ENCODE measurements at places on chromosomes 3 and 15.

DNA sequence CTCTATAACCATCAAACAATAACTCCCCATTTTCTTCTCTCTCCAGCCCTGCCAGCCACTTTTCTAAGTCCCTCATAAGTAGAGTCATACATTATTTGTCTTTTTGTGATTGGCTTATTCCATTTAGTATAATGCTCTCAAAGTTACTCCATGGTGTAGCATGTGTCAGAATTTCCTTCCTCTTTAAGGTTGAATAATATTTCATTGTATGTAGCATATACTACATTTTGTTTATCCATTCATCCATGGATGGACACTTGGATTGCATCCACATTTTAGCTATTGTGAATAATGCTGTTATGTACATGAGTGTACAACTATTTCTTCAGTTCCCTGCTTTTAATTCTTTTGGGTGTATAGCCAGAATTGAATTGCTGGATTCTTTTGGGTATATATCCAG is 138.4 kb downstream of the ATG7 start:
- DNase-seq = no peak

DNA sequence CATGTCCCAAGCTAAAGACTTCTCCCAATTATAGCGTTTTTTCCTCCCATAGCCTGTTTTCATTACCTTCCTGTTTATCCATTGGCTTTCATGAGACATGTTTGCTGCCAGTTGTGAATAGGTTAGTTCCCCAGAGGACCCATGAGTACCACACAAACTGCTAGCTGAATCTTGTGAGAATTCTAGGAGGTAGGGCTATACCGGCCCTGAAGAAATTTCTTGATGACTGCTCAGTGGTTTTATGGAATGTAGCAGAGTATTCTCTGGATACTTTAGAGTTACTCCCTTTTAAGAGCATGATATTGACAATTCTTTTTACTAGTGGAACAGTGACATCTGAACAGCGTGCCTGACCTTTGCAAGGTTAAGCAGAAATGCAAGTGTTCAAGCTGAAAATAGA is 210.4 kb downstream of the MCTP2 start:
- DNase-seq = no peak

- DNase-seq = no peak
Measured at GRCh38 chr15:83194528-83194927, 13.1 kb downstream of the HDGFL3 start.

GRCh38 chr15:40843885-40844695 is at the start of gene SPINT1:
Gene SPINT1 (plus strand): TSS chr15:40844048. CDS start chr15:40844555, 507 bp downstream.
- DNase-seq = peak; percentile 39

- no peak for DNase-seq
Measured at GRCh38 chr3:184485906-184486305, 75.7 kb upstream of the EPHB3 start.

- no peak for DNase-seq
Measured at GRCh38 chr3:713947-714620, 378.7 kb upstream of the CNTN6 start.

DNA sequence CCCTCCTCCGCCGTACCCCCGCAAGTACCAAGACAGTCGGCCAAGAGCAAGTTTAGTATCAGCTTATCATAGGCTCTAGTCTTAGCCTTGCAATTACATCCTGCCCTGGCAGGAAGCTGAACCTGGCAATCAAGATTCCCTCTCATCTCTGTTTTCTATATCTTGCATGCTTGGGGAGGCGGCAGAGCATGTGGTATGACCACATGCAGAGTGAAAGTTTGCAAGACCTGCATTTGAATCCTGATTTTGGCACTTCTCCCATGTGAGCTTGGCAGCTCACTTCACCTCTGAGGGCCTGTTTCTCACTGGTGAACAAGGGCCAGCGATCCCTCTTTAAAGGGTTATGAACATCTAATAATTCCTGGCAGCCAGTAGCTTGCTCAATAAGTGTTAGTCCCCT is 106.1 kb upstream of the FRMD4B start:
- DNase-seq = no peak

DNA sequence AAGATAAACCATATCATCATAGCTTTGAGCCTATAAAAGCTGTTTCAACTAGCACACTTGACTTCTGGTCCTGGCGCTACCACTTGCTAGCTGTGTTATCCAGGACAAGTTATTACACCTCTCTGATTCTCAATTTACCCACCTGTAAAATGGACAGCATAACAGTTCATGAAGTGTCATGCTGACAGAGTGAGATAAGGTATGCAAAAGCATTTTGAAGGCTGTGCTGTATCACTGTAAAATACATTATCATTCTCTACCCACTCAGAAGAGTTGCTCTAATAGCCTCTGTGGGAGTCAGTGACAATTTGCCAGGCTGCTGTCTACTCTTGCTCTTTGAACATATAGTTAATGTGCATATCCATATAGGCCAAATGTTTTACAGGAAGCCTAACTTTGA is 93.0 kb downstream of the SSR3 start:
- DNase-seq = no peak

GRCh38 chr15:38672814-38673670 is 108.4 kb upstream of the RASGRP1 start:
- peak; percentile 33 for DNase-seq

DNA sequence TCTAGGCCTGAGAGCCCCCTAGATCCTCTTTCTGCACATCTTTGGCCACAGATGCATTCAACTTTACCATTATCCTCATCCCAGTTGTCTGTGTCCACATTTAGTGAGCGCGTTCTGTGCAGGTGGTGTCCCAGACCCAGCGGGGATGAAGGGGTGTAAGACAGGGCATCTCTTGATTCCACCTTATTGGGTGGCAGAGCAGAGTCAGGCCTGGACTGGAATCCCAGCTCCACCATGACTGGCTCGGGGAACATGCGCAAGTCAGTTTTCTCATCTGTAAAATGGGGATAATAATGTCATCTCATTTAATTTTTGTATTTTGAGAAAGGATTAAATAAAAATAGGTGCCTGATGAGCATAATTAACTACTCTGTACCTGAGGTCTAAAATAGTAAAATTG is 7.8 kb downstream of the SMAD6 start:
- no peak for DNase-seq

DNA sequence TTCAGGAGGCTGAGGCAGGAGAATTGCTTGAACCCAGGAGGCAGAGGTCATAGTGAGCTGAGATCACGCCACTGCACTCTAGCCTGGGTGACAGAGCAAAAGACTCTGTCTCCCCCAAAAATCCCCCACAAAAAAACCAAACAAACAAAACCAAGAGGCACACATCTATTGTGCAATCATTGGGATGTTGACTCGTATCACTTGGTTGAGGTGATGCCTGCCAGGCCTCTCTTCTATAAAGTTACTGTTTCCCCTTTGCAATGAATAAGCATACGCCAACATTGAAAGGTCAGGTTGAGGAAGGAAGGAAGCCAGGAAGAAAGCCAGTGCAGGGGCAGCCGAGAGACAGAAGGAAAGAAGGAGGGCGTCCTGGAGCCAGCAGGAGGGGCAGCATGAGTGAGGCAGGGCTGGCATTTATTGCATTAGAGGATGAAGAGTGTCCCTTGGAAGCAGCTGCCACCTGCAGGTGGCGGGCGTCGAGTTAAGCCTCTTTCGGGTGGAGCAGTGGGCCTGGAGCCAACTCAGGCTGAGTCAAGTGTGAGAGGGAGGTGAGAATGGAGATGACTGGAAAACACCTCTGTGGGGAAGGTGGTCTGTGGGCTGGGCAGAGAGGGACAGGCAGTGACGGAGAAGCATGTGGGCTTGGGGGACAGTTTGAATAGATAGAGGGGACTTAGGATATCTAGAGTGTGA is 8.3 kb upstream of the CSPG4 start:
- DNase-seq = no peak

DNA sequence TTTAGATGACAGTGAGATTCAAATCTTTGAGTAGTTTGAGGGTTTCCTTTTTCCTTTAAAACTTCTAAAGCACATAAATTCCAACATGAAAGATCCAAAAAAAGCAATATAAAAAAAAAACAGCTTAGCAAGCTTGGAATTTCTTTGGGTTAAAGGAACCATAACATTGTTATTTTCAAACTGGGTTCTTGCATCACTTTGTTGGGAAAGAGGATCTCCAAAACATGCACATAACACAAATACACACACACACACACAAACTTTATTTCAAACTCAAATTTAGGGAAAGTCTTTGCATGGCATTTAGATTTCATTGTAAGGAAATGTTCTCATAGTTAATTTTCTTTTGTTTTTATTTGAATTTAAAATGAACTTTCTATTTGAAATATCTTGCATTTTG is 79.2 kb upstream of the COL8A1 start:
- DNase-seq = no peak

- no peak for DNase-seq
Measured at GRCh38 chr15:100919481-100920405, 586 bp downstream of the LRRK1 start.

DNA sequence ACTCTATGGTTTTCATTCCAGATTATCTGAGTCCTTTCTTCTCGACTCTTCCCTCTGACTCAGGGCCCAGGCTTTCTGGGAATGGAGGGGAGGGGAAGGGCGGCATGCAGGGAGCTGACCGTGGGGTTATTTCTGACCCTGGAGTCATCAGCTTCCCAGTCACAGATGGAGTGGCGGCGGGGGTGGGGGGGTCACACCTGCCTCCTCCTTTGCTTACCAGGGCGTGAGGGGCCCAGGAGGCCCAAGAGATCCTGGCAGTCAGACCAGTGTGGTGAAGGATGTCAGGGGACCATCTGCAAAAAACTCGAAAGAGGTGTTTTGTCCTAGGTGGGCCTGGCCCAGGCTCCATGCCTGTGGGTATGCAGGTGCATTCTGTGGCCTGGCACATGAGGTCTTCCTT is 996 bp upstream of the XIRP1 start:
- DNase-seq = no peak

GRCh38 chr3:128133273-128133883 is 9.8 kb upstream of the RUVBL1 start:
- DNase-seq = no peak

DNA sequence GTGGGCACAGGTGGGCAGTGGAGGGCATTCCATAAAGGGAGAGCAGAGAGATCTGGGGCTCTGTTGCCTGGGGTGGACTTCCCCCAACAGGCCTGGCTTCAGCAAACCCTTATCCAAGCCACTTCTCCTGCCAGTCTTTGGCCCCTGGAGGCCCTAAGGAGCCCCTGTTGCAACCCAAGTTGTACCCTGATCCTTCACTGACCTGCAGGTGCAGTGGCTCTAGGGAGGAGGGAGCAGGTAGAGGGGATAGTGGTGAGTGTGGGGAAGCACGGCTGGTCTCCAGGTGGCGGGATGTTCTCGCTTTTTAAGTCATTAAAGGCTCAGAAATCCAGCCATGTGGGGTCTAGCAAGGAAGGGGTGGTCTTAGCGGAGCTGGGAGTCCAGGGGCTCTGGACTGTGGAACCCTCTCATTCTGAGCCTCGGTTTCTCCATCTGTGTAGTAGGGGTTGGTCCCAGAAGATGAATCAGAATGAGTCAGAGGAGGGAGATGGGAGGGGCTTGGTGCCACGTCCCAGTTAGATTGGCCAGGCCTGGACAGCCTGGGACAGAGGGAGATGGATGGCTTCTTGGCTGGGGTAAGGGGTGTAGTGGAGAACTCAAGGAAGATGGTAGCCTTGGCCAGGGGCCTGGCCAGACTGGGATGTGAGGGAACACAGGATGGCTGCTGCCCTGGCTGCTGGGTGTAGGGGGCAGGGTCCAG is 2.6 kb downstream of the ZBTB47 start:
- no peak for DNase-seq

- no peak for DNase-seq
Measured at GRCh38 chr3:46187341-46187700, 20.8 kb downstream of the CCR1 start.
